ENCODE measurements at places on chromosomes 12 and 14.
A peak's percentile ranks its signal among the peaks of the same experiment; 100 is the strongest.

DNA sequence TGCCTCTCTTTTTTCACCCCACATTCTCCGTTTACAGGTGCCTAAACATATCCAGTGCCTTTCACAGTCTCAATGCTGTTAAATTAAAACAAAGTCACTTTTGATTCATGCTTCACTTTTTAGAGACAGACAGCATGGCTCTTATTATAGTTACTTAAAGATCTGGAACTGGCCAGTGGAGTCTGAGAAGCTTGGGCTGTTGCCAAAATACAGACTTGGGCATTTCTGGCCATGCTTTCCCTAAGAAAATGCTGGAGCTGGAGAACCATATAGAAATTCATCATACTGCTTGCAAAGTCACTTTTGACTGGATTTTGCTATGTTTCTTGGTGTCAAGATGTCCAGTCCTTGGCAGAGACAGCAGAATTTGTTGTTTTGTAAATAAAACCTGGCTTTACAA, 12.2 kb upstream of the GPR68 start:
- no peak for DNase-seq

DNA sequence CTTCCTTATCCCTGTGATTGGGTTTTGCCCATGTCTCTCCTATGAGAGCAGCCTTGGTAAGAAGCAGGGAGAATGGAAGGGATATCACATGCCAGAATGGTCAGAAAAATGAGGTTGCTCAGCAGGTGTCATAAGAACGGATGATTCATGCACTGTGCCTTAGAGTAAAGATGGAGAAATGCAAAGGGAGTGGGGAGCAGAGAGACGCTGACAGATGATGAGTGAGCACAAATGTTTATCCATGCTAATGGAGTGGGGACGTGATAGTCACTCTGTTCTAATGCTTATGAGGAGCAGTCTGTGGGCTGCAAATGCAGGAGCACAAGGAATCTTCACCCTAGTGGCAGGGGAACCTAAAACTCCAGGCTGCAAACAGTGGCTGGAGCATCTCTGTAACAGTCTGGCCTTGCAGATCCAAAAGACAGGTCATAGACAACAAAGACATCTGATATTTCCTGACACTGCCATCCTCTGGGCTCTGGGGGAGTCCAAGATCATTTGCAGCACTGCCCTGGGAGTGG, 243.2 kb downstream of the CACNA1C start:
- DNase-seq: peak; percentile 61

DNA sequence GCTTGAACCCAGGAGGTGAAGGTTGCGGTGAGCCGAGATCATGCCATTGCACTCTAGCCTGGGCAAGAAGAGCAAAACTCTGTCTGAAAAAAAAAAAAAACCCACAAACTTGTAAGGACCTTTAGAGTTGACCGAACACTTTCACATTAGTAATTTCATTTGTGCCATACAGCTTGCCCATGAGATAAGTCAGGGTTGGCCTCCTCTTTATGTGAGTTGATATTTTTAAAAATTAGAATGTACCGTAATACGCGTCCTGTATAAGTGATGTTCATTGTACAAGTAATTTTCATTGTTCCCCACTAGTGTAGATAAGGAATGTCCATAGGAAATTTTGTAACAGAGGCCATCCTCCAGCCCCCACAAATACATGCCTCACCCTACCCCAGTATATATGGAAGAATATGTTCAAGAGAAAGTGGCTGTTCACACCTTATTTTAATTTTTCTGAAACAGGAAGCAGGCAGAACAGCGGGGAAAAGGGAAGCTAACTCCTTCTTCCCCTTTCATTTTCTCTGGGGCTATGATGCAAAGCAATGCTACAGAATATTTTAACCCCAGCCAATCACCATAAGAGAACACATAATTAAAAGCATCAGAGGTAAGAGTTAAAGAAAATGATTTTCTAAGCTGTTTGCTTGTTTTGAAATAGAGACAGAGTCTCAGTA, 31.9 kb upstream of the HIF1A start:
- no peak for DNase-seq

DNA sequence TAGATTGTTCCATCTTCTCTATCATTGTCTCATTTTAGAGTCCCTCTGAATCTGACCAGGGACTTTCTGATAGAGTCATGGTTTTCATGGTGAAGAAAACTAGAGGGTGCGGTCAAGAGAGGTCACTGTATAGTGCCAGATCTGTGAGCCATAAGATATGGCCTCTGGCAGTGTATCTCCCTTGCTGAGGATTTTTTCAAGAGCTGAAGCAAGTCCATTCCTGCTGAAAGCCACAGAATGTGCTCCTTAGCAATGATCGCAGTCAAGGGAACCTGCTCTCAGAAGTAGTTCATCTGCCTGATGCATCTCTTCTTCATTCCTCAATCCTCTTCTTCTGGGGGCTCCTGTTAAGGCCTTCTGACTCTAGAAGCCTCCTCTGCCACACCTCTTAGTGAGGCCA, 405.2 kb downstream of the EGLN3 start:
- no peak for DNase-seq

- DNase-seq: no peak
Observed at GRCh38 chr12:123983822-123984485, 10.9 kb downstream of the ZNF664 start.

DNA sequence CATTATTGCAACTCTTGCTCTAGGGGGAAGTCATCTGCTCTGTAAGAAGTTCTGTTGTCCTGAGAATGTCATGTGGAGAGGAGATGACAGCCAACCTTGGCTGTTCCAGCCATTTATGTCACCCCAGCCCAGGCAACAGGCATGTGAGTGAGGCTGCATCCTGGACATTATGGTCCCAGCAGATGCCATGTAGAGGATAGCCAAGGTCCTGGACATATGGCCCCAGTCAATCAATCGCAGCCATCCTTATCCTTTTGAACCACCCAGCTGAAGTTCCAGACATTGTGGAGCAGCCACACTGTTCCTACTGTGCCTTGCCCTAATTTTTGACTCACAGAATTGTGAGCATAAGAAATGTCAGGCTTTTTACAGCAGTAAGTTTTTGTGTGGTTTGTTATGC, 84.9 kb downstream of the AVPR1A start:
- no peak for DNase-seq

GRCh38 chr12:59938190-59938962, 342.5 kb downstream of the SLC16A7 start:
- DNase-seq: no peak

DNA sequence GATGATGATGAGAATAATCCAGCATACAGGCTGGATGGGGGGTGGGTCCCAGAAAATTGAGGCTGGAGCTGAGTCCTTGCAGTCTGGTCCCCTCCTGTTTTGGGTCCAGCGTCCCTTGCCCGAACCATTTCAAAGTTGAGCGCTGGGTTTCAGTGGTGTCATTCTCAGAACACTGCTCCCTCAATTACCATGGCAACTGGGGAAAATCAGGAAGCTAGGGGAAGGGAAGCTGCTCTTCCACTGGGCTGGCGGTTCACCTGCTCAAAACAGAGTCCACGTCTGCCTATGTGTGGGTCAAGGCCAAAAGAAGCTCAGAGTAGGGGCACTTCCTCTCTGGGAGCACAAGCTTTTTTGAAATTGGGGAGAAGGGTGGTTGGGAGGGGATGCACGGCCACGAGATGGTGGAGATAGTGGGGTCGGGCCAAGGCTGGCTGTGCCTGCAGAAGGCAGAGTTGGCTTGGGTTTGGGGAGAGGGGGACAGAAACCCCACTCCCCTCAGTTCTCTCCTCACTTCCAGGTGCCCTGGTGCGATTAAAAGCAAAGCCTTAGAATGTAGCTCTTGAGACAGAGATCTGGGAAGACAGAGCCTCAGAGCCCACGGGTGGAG, 1.7 kb upstream of the NOS1 start:
- DNase-seq: no peak

- DNase-seq: no peak
Observed at GRCh38 chr12:89418228-89418910, 66.1 kb upstream of the DUSP6 start.

DNA sequence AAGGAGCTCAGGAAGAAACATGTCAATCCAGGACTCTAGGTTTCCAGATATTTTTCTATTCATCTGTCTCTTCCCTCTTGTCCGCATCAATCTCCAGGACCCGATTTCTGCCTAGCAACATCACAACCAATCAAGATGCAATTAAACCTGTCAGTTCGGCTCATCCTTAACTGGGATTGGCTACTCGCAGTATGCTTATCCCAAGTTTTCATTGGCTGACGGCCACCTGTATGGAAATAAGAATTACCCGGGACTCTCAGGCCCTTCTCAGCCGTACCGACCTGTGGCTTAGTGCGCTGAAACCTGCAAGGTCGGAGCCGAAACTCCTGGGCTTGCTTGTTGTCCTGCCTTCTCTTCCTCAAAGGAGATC, 20.4 kb upstream of the ATP5MC2 start:
- peak; percentile 65 for DNase-seq

GRCh38 chr12:89760783-89761182, 52.1 kb upstream of the ATP2B1 start:
- no peak for DNase-seq

DNA sequence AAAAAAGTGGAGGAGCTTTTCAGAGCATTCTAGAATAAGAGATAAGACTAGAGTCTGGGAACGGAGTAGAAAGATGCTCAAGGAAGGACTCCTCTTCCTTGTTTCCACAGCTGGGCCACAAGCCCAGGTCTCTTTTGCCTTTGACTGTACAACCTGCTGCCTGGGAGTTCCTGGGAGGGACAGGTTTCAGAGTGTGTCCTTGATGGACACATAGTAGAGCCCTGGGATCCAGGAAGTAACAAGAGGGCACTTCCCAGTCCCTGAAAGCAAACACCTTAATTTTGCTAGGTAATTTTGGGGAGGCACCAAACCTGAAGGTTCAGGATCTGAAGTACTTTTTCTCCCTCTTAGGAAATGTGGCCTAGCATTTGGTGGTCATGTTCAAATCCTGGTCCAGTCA, 44.4 kb downstream of the CHST11 start:
- no peak for DNase-seq

DNA sequence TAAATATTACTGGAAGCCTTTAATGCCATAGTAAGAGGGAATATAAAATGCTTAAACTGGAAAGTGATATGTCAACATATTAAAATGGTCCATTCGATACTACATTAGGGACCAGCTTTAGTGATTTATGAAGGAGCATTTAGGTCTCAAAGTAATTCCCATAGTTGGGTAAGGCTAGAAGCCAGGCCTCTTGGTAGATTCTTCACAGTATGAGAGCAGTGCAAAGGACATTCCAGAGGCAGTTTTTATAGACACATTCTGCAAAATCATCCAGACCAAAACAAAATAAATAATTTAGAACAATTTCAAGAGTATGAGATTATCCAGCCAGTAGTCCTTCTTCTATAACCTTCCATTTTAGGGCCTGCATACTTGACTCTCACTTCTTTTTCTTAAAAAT, 142.6 kb upstream of the PDZRN4 start:
- DNase-seq: no peak

DNA sequence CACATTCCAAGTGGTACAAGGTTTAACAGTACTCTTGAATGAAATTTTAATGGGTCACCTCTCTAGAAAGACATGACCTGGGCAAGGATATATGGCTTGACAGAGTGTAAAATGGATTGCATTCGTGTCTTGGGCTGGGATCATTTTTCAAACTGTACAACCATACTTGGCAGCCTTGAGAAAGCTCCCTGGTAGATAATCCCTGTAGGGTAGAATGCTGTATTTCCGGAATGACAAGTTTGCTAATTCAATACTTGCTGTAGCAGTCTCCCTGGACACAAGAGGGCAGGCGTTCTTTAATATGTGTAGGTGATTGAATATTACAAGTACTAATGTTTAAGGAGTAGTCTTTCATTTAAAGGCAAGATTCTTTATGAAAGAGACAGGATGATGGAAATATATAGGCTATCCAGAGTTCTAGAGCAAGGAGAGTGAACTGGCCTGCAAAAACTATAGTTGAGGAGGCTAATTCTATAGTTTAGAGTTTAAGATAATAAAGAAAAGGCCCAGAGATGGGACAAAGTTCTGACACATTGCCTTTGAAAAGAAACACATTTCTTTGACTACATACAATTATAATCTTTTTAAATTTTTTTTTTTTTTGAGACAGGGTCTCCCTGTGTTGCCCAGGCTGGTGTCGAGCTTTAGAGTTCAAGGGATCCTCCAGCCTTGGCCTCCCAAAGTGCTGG, 53.4 kb downstream of the PLBD1 start:
- DNase-seq: no peak

DNA sequence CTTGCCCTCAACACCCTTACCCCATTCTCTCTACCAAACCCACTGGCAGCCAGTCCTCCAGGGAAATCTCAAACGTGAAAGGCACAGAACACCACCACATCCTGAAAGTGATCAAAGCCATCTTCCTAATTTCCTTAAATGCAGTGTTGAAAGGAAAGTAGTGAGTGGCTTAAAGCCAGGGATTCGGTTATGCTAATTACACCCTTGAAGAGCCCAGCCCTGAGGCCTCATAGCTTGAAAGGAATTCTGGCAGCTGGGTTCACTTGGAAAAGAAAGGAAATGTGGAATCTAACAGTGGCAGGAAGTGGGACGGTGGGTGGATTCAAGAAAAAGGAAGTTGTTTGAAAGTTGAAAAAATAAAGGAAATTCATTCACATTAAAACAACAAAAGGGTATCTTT, 73.0 kb upstream of the FICD start:
- no peak for DNase-seq

- DNase-seq: no peak
Observed at GRCh38 chr12:122381021-122381420, 41.4 kb downstream of the CLIP1 start.

DNA sequence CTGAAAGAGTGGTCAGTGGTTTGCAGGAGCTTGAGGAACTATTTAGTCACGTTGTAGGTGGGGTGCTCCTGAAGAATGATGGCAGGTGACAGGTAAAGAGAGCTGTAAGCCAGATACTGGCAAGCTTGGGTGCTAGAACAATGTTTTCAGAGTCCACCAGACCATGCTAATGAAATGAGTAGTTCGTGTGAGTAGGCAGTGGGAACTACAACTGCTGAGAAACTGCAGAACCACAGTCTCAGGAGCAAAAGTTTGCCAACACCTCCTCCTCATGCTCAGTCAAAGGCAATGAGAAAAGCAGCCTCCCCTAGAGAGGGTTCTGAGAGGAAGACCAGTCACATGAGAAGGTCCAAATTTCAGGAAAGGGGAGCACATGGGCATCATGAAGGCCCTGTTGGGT, 91.3 kb downstream of the PRKD1 start:
- DNase-seq: no peak

GRCh38 chr14:76967788-76968187, 60.7 kb downstream of the IRF2BPL start:
- no peak for DNase-seq

- DNase-seq: no peak
Observed at GRCh38 chr12:124217508-124218242, 77.2 kb upstream of the RFLNA start.

GRCh38 chr12:80702889-80703805, 4.3 kb upstream of the MYF6 start:
- no peak for DNase-seq

GRCh38 chr14:70018230-70018629, 139.0 kb downstream of the SMOC1 start:
- DNase-seq: no peak

DNA sequence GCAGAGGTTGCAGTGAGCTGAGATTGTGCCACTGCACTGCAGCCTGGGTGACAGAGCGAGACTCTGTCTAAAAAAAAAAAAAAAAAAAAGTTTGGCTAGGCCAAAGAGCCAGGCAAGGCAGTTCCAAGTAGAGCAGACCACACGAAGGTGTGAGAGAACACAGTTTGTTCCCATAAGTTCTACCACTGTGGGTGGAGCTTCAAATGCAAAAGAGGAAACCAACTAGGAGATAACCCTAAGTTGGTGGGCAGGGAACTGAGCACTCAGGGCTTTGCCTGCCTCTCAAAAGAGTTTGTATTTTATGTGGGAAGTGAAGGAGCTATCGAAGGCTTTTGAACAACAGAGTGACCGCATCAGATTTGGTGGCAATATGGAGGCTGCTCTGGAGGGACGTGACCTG, 15.1 kb downstream of the SOCS2 start:
- no peak for DNase-seq
